ENCODE measurements at places on chromosomes 13 and 19. TPM values are rescaled to one million over a fixed set of nuclear protein-coding genes. Genes with fewer than 3 reads are reported as not detected.

Gene PAK4
- 34.7 TPM for total RNA-seq

Gene GPR4
- total RNA-seq, result 0.62 TPM

Gene ZNF229
- 1.0 TPM for total RNA-seq

- DNase-seq, result no peak
These were observed 2.1 kb upstream of the B9D2 start for GRCh38 chr19:41366089-41366488.

- no peak for DNase-seq
These were observed 7.9 kb upstream of the DPF1 start for GRCh38 chr19:38231918-38232317.

Data from uterus (tissue), 4 donors.